ENCODE measurements at places on chromosomes 11 and 22.
A peak's percentile ranks its signal among the peaks of the same experiment; 100 is the strongest.

DNA sequence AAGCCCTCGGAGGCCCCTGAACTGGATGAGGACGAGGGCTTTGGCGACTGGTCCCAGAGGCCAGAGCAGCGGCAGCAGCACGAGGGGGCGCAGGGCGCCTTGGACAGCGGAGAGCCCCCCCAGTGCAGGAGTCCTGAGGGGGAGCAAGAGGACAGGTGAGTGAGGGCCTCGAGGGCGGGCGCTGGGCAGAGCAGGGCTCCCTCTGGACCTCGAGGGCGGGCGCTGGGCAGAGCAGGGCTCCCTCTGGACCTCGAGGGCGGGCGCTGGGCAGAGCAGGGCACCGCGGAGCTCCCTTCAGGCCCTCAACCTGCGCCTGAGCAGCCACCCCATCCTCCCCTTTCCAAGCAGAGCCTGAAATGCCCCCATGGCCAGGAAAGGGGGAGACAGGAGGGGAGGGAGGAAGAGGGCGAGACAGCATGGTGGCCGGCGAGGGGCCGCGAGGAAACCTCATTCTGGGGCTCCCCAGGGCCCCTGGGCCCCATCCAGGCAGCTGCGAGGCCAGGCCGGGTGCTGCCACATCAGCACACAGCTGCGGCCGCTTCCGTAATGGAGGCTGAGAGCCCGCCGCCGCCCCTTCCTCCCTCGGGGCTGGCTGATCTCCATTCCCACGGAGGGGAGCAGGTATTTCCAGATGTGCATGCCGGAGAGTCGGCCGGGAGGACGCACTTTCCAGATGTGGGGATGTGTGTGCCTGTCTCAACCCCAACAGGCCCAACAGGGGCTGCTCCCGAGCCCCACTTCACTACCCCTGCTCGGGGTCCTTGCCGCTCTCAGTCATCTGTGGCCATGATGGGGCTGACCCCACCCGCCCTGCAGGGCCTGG is 10.0 kb downstream of the PRR33 start:
- peak; percentile 68 for DNase-seq

DNA sequence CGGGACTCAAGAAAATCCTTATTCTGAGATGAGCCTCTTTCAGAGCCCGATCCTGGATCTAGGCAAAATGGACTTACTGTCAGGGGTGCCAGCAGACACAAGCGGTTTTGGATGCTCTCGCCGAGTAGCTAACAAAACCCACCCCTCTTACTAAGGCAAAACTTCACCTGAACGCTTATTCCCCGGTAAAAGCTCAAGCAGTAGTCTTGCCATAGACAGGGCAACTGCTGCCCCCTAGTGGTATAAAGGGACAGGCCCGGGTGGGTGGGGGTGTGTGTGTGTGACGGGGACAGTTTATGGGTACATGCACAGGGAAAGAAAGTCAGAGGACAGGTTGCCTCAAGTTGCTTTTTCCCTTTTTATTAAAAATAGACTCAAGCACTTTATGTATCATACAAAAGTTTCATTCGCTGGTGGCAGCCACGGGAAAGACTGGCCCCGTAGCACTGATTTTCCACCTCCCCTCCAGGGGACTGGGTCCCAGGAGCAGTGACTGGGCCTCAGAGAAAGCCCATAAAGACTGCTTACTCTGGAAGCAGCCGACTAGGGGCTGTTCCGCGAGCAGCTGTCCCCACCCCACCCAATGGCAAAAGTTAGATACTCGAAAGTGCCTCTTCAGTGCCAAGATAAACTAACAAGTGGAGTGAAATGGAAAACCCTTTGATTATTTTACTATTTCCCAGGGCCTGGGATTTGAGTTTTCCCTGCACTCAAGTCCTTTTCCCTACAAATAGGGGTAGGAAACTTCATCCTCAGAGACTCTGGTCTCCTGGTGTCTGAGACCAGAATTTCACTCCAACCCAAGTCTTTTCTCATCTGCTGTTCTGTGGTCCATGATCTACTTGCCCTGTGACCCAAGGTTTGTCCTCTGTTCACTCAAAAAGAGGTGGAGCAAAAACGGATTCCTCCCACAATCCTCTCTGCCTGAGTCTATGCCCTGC is 4.7 kb downstream of the YPEL4 start:
- DNase-seq: peak; percentile 85

- no peak for DNase-seq
Measured at GRCh38 chr11:35242412-35243242, 103.7 kb downstream of the CD44 start.

- no peak for DNase-seq
Measured at GRCh38 chr11:114149689-114150407, 90.3 kb downstream of the ZBTB16 start.

- DNase-seq: no peak
Measured at GRCh38 chr22:29726512-29727130, 6.8 kb downstream of the CABP7 start.

- DNase-seq: peak; percentile 76
Measured at GRCh38 chr11:78079232-78080083, at the start of gene NDUFC2. Gene NDUFC2 (minus strand): TSS chr11:78079862. CDS start chr11:78079744, 118 bp downstream.

DNA sequence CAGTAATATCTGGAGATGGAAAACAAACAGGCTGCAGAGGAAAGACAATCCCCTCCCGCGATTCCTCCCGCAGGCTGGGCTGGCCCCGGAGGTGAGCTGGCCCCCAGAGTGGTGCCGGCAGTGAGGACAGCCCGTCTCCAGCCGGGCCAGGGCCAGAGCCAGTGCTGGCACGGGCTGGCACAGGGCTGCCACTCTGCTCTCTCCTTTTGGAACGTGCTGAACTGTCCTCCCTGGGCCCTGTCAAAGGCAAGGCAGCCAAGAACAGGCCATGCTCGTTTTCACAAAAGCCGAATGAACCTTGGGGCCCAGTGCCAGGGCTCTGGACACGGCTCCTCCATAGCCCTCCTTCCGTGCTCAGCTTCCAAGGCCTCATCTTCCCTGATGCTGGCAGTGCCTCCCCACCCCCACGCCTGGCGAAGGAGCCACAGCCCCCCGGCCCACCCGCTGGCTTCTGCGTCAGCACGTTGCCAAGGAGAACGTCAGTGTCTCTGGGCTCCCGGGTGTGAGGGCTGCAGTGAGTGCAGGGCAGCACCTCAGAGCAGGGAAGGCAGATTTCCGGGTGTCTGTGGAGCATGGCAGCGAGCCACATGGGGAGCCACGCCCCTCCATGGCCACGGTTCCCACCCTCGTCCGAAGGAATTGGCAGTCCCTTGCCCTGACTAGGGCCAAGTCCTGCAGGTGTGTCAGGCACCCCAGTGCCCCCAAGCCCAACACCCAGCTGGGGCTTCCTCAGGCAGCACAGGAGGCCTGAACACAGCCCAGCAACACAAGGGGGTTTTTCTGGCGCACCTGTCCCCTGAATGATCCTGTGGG is 28.6 kb downstream of the GNAZ start:
- no peak for DNase-seq

DNA sequence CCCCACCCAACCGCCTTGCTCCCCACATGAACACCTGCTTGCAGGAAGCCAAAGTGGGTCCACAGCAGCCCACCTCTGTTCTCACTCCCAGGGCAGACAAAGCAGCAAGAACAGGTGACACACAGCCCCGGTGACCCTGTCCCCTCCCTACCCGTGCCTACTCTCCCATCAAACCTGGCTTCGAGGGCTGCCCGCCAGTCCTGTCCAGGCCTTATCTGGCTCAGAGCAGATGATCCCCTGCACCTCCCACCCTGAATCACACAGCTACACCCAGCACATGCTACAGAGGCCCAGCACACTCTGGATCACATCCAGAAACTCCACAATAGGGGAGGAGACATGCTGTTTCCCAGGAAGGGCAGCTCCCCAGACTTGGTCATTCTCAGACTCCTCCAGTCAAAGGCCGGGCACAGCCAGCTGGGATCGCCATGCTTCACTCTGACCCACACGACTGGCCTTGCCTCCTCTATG is 6.2 kb upstream of the RGL4 start:
- no peak for DNase-seq

DNA sequence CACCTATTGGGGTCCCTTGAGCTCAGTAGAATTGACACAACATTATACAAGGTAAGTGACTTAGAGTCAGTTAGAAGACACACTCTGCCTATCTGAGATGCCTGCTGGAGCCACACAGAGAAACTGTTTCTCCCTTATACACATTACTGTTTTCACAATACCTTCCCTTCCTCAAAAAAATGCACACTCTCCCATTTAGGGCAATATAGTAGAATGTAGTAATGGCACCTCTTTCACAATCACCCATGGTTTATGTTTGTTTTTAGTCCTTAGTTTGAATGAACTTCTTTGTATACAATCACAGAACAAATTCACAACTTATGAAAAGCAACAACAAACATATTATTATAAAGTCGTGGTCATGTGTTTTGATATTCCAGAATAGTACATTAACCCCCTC is 14.3 kb downstream of the OR52H1 start:
- no peak for DNase-seq

- no peak for DNase-seq
Measured at GRCh38 chr22:17115945-17116565, 5.1 kb downstream of the TMEM121B start.

DNA sequence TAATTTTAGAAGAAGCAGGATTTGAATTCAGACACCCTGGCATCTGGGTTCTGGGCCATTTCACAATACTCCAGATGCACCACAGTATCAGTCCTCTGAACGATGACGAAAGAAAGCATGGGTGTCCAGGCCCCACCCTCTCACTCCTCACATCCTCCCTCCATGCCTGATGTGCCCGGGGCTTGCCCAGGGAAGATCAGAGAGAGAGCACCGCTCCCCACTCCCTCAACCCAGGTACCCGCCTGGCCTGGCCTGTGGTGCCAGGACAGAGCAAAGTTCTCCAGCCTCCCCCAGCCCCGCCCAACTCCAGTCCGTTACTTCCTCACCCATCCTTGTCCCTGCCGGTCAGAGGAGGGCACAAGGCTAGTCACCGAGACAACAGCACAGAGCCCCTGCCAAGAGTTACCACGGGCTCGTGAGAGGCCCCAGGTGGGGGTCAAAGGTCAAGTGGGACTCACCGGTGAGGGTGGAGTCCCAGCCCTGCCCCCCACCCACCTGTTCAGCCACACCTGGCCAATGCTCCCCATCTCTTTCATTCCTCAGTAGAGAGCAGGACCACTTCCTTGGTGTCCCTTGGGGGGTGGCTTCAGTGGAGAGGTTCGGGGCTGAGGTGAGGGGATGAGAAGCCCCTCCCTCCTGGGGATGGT is 8.1 kb downstream of the BCL9L start:
- no peak for DNase-seq

DNA sequence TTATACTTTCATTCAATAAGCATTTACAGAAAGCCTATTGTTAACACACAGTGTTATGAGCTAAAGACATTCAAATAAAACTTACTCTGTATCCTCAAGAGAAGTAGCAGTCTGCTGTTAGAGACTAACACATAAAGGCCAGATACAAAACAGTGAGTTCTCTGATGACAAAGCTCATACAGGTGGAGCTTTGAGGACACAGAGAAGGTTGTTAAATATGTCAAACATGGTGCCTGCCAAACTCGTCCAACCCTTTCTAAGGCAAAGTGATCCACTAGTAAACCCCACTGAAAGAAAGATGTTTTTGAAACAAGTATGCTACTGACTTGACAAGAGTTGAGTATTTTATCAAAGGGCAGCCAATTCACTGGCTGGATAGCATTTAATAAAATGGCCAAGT is 70.1 kb downstream of the C2CD3 start:
- no peak for DNase-seq

GRCh38 chr22:39103431-39103830 is 6.4 kb downstream of the APOBEC3H start:
- no peak for DNase-seq

- DNase-seq: no peak
Measured at GRCh38 chr11:1234054-1234720, 11.3 kb downstream of the MUC5B start.

DNA sequence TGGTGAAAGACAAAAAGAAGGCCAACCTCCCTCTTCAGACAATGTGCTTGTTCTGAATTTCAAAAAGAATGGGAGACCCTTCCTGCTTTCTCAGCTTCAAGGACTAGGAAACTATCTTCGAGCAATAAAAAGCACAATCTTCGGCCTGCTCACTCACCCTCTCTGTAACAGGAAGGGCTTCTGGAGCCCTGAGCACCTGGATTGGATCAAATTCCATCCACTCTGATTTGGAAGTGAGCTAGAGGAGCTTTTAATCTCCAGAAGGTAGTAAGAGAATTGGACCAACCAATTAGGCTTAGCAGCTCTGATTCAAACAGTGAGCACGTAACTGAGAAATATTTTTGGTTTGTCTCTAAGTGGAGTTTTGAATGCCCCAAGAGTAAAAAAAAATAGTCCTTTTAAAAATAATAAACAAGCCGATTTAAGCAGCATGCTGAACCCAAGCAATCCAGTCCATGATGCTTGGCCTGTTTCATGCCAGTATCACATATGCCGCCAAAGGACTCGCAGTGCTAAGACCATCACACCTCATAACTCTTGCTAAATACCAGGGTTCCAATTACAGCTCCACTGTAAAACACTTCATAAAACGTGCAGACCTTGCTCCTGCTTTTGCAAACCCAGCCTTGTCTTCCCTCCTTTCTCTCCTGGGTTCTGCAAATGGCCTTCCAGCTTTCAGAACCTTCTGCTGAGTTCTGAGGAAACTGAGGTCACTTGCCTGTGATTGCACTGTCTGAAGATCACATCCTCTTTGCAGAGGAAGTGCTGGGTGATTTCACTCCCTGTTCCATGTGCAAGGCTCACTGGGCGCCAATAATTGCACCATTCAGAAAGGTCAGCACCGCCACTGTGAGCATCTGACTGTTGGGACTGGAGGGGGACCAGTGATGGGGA is 74.4 kb downstream of the SLC1A2 start:
- no peak for DNase-seq

- DNase-seq: no peak
Measured at GRCh38 chr11:76772100-76772782, 10.9 kb upstream of the TSKU start.

GRCh38 chr11:17244046-17244445 is 32.5 kb upstream of the NUCB2 start:
- no peak for DNase-seq

DNA sequence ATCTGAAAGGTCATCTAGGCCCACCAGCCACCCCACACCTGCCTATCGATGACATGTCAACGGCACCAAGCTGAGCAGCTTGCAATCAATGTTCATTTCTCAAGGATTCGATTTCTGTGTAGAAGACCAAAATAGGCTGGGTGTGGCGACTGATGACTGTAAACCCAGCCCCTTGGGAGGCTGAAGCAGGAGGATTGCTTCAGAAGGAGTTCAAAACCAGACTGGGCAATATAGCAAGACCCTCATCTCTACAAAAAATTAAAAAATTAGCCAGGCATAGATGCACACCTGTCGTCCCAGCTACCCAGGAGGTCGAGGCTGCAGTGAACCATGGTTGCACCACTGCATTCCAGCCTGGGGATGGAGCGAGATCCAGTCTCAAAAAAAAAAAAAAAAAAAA is 108.7 kb downstream of the MICAL3 start:
- DNase-seq: no peak
